Stimulated activated CD8-positive, alpha-beta memory T cell treated with anti-CD3 and anti-CD28 coated beads, Interleukin-12 subunit alpha, Interleukin-12 subunit beta, amount 100 ng/mL, for 4 hours (primary cell): ENCODE measurements at places on chromosomes 4 and X.

- DNase-seq: no peak
These were observed 2.0 kb upstream of the AP1S2 start for GRCh38 chrX:15856636-15857035.

DNA sequence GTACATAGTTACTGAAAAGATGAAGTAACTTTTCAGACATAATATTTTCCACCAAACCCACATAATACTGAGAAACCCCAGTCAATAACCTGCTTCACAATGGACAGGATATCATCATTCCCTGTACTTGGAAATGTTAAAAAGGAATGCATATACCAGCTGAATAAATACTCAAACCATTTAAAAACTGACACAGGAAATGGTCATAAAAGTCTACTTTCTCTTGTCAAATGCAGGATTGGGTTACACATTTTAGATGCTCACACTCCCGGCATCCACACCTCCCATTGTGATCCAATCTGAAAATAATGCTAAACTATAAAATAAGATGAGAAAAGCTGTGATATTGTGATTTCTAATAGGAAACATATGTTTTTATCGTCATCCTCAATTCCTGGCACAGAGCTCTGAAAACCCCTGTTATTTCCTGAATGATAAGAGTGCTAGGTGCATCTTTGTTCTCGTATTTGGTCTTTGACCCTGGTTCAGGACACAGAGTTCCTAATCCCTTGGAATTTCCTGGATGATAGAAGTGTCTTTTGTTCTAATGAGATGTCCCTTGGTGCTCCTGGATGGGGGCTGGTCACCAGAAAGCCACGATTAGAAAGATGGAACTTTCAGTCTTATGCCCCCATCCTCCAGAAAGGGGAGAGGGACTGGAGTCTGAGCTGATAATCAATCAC lies 821.3 kb downstream of the TRIML1 start:
- DNase-seq: no peak

- DNase-seq: no peak
These were observed 59.6 kb downstream of the NFKB1 start for GRCh38 chr4:102560571-102561341.

GRCh38 chrX:107716118-107716684 lies 59.4 kb downstream of the TSC22D3 start:
- no peak for DNase-seq
